NAMALWA (cell line): ENCODE measurements at places on chromosomes 13 and 19.

- DNase-seq: peak; percentile 84
Observed at GRCh38 chr19:48644839-48645619, 958 bp downstream of the CA11 start.

GRCh38 chr19:55153652-55154264 is 3.8 kb downstream of the TNNI3 start:
- peak; percentile 38 for DNase-seq

GRCh38 chr19:48928164-48929025 is 5.1 kb upstream of the DHDH start:
- DNase-seq: no peak

DNA sequence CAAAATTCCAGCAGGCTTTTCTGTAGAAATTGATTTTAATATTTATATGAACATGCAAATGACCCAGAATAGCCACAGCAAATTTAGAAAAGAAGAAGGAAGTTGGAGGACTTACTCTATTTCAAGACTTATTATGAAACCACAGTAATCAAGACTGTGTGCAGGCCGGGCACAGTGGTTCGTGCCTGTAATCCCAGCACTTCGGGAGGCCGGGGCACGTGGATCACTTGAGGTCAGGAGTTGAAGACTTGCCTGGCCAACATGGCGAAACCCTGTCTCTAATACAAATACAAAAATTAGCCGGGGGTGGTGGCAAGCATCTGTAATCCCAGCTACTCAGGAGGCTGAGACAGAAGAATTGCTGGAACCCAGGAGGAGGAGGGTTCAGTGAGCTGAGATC is 6.0 kb upstream of the FFAR2 start:
- peak; percentile 43 for DNase-seq

GRCh38 chr19:35928507-35928906 is 7.7 kb upstream of the LRFN3 start:
- peak; percentile 57 for DNase-seq

DNA sequence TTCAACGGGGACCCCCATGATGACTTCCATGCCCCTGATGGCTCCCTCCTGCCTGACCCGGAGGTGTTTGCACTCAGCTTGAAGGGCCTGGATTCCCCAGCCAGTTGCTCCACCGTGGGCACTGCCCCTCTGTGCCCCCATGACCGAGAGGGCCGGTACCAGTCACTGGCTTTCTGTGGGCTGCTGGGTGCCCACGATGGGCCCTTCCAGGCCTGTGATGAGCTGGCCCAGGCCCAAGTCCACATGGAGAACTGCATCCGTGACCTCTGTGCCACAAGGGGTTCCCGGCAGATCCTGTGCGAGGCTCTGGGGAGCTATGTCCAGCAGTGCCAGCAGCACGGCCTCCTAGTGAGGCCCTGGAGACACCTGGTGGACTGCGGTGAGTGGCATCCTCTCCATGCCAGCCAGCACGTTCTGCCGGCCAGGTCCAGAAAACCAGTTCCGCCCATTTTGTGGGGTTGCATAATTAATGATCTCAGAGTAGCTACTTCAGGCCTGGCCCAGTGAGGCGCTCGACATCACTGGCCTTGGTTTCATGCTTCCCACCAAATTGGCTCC is 34.9 kb upstream of the FXYD3 start:
- no peak for DNase-seq

DNA sequence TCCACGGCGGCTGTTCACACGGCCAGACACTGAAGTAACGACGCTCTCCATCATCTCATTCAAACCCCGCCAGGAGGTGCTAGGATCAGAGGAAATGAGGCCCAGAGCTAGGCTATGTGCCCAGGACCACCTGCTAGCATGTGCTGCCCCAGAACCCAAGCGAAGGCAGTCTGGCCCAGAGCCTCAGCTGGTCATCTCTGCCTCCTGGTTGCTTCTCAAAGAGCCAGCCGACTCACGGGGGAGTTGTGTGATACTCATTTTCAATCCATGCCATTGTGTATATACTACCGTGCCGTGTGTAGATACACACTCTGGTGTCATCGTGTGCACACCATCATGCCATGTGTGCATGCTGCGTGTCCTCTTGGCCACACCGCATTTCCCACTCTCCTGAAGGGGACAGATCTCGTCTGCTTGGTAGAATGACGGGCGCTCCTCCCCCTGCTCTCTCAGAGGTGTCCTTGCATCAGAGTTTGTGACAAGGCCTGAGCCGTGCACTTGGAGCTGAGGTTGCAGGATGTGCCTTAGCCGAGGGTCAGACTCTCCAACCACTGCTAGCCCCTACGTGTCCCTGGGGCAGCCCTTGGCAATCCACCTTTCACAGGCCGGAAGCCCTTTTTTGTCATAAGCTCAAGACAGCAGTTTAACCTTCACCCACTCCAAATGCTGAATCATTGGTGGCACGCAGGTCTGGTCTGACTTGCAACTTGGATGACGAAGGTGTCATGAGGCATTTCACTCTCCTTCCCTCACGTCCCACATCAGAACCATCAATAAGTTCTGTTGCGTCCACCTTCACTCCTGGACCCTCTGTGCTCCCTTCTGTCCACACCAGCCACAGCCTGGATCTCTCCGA is 130.4 kb downstream of the CRYL1 start:
- DNase-seq: no peak

DNA sequence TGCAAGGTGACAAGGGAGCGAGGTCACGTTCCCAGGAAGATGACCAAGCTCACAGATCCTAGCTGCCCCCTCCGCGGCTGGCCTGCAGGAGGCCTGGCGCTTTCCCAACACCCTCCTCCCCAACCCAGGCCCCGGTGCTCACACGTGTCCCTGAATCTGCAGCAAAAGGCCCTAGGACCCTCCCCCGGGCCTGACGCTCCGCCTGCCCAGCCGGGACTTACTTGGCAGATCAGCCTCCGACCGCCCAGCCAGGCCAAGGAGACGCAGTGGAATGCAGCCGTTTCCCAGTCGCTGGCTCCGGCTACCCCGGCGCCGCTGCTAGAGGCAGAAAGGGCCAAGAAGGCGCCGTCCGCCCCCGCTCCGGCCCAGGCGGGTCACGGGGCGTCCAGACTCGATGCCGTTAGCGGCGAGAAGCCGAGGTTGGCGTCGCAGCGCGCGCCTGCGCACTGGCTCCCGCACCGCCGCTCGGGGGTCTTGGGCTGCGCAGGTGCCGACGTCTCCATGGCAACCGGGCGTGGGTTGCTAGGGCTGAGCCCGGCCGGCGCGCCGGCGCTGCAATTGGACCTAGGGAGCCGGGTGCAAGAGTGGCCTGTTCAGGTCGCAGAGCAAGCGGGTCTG is at the start of gene PNMA8A:
Gene PNMA8A (minus strand): TSS at position 448 of the 618 bp plus-strand sequence. CDS start 528 bp downstream, outside the sequence.
- no peak for DNase-seq

DNA sequence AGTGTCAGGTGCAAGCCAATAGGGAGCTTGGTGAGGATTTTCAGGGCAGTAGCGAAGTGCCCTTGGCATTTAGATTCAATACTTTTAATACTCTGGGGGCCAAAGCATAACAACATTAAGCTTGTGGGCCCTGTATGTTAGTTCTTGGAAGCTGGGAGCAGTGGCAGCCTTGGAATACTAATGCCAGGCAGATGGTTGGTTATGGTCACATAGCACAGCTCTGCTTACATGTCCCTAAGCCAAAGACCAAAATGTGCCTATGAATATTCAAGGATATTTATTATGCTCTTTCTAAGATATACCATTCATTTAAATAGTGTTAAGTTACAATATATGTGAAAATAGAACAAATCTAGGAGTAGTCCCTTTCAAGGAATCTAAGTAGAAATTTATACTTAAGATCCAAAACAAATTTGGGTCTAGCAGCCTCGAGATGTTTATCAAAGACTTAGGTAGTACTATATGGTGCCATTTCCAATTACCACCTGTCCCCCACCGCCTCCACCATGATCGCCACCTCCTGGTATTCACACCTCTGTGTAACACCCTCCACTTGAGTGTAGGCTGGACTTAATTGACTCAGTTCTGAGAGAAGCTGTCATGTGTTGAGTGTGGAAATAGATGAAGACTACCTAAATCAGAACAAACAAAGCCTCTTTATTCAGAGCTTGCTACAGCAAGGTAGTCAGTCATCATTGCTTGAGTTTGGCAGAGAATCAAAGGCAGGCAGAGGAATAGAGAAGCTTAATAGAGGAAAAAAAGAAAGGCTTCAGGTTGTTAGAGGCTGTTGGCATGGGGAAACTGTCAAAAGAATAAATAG is 261.0 kb downstream of the GPC5 start:
- DNase-seq: no peak

- no peak for DNase-seq
Observed at GRCh38 chr13:26236296-26236695, 14.2 kb upstream of the RNF6 start.

DNA sequence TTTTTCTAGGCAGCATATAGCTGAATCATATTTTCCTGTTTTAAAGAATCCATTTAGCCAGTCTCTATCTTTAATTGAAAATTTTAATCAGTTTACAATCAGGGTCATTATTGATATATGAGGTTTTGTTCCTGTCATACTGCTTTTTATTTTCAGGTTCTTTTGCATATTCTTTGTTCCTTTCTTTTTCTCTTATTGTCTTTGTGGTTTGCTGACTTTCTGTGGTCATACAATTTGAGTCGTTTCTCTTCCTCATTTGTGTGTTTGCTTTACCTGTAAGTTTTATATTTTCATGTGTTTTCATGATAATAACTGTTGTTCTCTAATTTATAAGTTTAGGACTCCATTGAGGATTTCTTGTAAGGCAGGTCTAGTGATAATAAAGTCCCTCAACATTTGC is 812.6 kb downstream of the DACH1 start:
- no peak for DNase-seq

DNA sequence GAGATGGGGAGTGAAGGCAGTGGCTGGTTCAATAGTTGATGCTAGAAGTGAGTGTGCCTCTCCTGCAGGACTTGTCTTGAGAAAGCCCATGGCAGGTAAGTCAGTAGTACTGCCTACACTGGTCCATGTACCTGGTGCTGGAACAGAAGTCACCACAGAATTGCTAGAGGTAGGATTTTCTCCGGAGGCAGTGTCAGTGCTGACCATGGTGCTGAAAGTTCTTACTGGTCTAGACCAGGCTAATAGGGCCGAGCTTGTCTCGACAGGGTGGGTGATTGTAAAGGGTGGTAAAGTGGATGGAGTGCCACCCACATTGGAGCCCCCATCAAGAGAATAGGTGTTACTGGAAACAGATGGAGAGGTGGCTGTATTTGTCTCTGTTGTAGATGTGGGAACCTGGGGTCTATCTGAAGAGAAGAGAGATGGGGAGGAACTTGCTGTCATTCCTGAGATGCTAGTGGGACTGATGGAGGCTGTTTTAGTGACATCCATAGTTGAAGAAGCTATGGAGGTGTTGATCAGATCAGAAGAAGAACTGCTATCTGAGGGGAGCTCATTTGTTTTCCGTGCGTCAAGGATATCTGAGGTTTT is 36.6 kb downstream of the MUC16 start:
- peak; percentile 3 for DNase-seq

- peak; percentile 41 for DNase-seq
Observed at GRCh38 chr19:13260883-13261653, 110.9 kb downstream of the IER2 start.

- no peak for DNase-seq
Observed at GRCh38 chr13:21080593-21080891, 19.2 kb upstream of the LATS2 start.

GRCh38 chr19:18985257-18985656 is 44.2 kb upstream of the HOMER3 start:
- no peak for DNase-seq

GRCh38 chr19:49361438-49362047 is 673 bp downstream of the TEAD2 start:
- peak; percentile 19 for DNase-seq

DNA sequence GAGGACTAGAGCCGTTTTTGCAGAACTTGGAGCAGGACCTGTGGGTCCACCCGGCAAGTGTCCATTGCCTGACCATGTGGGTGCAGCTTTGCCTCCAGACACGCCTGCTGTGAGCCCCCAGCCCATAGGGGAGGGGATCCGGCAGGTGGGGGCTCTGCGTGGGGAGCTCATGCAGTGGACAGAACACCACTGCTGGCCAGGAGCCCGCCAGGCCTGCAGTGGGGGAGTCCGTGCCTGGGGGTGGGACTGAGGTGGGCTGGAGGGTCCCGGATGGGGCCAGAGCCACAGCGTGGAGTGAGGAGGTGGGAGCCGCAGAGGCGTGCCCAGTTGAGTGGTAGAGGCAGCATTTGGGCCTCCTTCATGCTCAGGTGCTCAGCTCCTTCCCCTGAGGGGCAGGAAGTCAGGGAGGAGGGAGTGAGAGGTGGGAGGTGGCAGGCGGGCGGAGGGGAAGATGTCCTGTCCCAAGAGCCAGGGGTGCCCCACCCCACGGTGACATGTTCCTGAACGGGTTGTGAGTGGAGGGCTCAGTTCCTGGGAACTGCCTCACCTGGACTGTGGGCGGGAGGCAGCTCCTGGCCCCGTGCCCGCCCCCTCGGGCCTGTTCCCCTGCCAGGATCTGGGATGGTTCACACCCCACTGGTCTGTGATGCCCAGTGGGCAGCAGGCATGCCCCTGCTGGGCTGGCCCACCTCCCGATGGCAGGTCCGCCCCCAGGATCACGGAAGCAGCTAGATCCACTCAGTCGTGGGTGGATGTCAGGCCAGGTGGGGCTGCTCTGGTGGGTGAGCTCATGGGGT is 8.8 kb downstream of the ADAT3 start:
- no peak for DNase-seq

- DNase-seq: peak; percentile 98
Observed at GRCh38 chr13:74133657-74134201, 475 bp downstream of the KLF12 start.
